ENCODE measurements at places on chromosomes 1 and 21.

DNA sequence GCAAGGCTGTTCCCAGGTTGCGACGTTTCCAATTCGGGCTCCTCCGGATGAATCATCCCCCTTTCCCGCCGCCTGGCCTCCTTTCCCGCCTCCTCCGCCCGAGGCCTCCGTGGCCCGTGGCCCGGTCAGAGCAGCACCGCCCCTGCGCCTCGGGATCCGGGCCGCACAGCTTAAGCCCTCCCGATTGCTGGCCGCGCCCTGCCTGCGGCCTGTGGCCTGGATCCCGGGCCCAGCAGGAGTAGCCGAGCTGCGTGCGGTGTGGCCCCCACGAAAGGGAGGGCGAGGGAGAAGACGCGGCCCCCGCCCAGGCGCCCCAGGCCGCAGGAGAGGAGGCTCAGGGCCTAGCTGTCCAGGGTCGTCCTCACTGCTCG is 1.0 kb downstream of the TMEM200B start:
- DNase-seq, result peak; percentile 49

GRCh38 chr1:239617259-239617658 is 230.9 kb downstream of the CHRM3 start:
- DNase-seq, result no peak

GRCh38 chr1:248174521-248174920 is at the start of gene OR2M2:
Gene OR2M2, plus strand, starts transcription at chr1:248174821. Its CDS starts 5,165 bp downstream, at chr1:248179986.
- DNase-seq, result no peak

- DNase-seq, result no peak
Measured at GRCh38 chr1:7422561-7422960, 348.5 kb upstream of the VAMP3 start.

- DNase-seq, result no peak
Measured at GRCh38 chr21:17988102-17988437, 168.9 kb upstream of the C21orf91 start.

- DNase-seq, result peak; percentile 34
Measured at GRCh38 chr1:191963286-191963685, 195.0 kb upstream of the RGS18 start.

DNA sequence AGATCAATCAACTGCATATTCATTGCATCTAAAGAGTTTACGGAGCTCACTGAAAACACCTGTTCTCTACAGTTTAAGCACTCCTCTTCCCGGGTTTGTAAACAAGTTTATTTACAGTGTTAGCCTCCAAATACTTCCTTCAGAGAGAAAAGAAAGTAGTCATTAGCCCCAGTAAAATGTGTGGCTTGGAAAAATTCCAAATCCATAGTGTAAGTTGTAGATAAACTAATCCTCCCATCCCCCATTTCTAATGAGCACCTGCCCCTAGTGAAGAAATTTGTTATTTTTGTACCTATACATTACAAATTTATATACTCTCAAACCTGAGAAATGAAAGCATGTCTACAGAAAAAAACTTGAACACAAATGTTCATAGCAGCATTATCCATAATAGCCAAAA is 21.9 kb downstream of the PUM1 start:
- no peak for DNase-seq

DNA sequence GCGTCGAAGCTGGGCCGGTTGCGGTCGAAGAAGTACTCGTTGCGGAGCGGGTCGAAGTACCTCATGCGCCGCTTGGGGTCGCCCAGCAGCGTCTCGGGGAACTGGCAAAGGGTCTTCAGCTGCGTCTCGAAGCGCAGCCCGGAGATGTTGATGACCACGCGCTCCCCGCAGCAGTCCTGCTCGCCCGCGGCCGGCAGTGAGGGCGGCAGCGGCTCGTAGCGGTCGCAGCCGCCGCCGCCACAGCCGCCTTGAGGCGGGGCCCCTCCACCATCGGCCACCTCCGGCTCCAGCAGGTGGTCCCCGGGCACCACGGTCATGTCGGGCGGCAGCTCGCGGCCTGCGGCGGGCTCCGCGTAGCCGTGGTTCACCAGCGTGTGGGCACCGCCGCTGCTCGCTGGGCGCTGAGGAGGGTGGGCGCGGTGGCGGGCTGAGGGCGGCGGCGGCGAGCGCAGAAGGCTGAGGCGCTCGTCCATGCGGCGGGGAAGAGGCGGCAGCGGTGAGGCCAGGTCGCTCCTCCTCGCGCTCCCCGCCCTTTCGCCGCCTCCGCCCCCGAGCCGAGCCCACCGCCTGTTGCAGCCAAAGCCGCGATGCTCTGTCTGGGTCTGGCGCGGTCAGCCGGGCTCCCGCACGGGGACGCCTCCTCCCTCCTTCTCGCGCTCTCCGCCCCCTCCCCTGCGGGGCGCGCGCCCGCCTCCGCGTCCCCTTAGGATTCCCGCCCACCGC is at the start of gene KCNA3:
TSS of gene KCNA3 (minus strand) at position 604 of the 723 bp plus-strand sequence. CDS start at position 473, 131 bp downstream.
- no peak for DNase-seq
